T-helper 2 cell (primary cell): ENCODE measurements at places on chromosomes 4 and X.

DNA sequence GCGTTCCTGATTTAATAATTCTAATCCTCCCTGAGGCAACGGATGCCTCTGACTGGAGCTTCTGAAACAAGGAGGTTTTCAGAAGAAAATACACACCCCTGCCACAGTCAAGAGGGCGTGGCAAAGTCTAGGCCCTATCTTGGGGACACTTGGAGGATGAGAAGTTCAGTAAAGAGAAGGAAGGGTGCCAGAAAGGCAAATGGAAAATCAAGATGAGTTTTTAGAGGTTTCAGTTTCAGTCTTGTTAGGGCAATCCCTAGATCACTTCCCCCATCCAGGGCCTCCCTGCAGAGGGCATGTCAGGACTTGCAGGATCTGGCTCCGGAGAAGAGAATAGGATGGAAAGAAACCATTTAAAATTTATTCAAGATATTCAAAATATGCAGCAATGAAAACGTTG lies 28.5 kb upstream of the FGF2 start:
- DNase-seq: no peak

GRCh38 chr4:1639299-1639868 lies 44.7 kb downstream of the FAM53A start:
- no peak for DNase-seq

DNA sequence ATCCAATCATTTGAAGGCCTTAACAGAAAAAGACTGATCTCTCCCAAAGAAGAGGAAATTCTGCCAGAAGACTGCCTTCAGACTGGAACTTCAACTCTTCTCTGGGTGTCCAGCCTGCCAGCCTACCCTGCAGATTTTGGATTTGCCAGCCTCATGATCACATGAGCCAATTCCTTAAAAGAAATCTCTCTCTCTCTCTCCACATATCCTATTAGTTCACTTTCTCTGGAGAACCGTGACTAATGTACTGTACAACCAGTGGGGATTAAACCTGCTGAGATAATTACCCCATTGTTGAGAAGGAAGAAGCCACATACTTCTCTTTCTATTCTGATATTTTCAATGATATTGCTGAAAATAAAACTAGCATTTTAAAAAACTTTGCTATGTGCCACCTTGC lies 711.3 kb upstream of the AMOT start:
- no peak for DNase-seq

GRCh38 chrX:20091499-20091898 lies 25.2 kb downstream of the MAP7D2 start:
- DNase-seq: no peak

GRCh38 chr4:22237155-22237751 lies 278.6 kb downstream of the ADGRA3 start:
- DNase-seq: peak; percentile 3

DNA sequence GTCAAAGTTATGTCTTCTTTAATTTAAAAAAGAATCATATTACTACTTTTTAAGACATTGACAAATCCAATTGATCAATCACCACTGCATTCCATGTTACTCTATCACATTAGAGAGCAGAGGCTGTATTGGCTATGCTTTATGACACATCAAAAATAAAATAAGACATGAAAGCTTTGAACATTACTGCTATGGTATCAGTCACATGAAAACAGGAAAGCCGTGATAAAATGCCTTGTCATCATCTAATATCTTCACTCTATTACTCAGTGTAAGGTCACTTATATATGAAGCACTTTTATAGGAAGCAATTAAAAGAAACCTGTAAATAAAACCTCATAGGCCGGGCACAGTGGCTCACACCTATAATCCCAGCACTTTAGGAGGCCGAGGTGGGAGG lies 27.7 kb upstream of the CEP135 start:
- no peak for DNase-seq

DNA sequence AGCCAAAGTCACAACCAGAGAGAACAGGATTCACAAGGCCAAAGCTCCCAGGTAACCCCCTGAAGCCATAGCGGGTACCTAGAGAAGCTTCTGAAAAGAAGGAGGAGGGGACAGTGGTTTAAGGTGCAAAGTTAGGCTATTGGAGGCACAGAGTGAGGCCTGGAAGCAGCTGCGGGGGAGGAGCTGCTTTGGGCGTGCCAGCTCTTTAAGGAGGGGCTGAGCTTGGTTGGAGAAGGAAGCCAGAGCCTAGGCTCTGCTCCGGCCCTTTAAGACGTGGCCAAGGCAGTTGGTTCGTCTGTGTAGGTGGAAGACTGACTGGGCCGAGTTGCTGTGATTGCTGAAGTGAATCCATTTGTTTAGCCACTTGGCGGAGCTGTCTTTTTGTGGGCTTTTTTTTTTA lies 1.5 kb downstream of the KLF8 start:
- DNase-seq: no peak

GRCh38 chr4:41561244-41561643 lies 23.3 kb downstream of the LIMCH1 start:
- no peak for DNase-seq

DNA sequence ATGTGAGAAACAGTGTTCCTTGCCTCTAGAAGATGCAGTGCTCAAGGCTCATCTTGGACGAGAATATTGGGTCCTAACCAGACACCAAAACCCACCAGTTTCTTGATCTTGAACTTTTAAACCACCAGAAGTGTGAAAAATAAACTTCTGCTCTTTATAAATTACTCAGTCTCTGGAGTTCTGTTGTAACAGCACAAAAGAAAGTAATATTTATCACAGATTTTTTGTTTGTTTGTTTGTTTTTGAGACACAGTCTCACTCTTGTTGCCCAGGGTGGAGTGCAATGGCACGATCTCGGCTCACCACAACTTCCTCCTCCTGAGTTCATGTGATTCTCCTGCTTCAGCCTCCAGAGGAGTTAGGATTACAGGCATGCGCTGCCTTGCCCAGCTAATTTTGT lies 371.1 kb upstream of the NDST4 start:
- DNase-seq: no peak

- no peak for DNase-seq
Observed at GRCh38 chrX:40542208-40542607, 38.6 kb upstream of the ATP6AP2 start.

DNA sequence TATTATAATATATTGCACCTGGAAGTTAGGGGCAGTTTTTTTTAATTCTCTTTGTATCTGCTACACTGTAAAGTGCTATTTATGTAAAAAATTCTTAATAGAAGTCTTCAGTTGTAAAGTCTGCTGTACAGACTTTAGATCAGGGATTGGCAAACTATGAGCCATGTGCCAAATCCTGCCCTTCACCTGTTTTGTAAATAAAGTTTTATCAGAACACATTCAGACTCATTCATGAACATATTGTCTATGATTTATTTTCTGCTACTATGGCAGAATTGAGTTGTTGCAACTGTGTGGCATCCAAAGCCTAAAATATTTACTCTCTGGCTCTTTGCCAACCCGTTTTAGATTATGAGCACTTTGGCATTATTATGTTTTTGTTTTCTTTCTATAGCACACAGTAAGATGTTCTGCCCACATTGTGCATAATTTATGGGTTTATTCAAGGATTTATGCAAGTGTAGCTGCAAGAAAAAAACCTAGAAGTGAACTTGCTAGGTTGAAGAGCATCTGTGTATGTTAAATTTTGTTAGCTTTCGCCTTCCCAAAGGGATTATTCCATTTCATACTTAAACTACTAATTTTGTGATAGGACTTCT lies 56.9 kb downstream of the CLCN3 start:
- no peak for DNase-seq

DNA sequence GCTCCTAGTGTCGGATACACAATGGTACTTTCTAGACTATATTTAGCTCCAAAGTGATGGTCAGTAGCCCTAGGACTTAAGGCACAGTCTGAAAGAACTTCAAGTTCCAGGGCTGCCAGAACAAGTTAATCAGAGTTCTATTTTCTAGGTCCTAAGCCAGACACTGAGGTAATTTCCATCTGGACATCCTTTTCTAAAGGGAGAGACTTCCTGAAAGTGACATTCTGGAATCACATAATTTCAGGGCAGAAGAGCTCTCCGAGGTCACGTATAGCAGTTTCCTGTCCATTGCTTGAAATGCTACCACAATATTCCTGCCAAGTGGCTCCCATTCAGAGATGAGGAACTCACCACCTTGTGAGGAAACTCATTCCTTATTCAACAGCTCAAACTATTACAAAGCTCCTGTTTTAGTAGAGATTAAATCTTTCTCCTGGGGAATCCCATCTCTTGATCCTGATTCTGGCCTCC lies 117.9 kb downstream of the COL25A1 start:
- DNase-seq: no peak

- no peak for DNase-seq
Observed at GRCh38 chr4:96164814-96165351, 325.0 kb downstream of the PDHA2 start.

- no peak for DNase-seq
Observed at GRCh38 chrX:67543818-67544217, at the start of gene AR. AR (plus strand) TSS chrX:67544021; CDS start chrX:67545147, 1,126 bp downstream.

DNA sequence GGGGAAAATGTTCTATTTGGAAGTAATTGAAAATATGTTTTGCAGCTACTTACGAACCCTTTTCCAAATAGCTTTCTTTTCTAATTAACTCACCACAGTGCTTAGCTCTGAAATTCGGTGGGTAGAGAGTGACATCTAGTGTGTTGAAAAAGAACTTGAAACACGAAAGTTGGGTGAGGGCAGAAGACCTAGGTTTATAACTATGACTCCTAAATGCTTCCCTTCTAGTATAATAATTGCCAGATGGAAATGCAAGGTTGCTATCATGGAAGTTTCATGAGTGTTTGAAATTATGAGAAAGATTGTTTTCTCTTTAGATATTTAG lies 77.3 kb upstream of the NOCT start:
- no peak for DNase-seq

DNA sequence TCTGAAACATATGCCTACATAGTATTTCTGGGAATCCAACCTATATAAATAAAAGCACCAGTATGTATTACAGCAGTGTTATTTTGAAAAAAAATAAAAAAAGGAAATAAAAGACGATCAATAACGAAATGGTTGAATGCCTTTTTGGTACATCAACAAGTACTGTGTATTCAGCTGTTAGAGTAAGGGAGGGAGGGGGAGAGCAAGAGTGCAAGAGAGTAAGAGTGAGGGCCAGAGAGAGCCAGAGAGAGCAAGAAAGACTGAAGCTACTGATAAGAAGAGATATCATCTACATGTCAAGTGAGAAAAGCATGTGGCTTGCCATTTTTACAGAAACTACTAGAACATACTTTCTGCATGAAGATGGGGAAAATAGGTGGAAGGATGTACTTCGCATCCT lies 1.8 kb downstream of the SPIN4 start:
- DNase-seq: no peak

GRCh38 chr4:78940752-78941151 lies 1.5 kb upstream of the PAQR3 start:
- DNase-seq: no peak

GRCh38 chr4:5701971-5702370 lies 6.4 kb downstream of the EVC2 start:
- DNase-seq: no peak

DNA sequence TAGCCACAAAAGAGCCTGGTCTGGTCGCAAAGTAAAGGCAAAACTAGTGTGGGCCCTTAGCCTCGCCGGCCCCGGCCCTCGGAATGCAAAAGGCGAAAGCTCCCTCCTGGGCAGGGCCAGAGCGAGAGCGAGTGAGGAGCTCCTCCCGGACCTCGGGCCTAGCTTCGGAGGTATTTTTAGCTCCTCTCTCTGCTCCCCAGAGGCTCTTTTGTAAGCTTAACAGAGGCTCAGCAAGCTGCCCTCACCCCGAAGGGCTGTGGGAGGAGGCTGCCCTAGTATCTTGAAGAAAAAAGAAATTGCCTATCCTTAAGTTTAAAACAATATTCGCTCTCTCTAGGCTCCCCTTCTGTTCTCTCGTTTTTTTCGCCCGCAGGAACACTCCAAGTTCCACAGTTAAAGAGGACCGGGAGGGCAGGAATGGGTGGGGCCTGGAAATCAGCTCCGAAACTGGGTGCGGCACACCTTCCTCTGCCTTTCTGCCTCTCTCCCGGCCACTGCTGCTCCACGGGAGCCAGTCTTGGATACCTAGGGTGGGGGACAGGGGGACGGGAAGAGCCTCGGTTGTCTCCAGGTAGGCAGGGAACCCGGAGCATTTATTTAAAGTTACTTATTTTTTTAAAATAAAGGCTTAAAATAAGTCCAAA lies 12.1 kb downstream of the HAND2 start:
- DNase-seq: no peak

- DNase-seq: peak; percentile 41
Observed at GRCh38 chrX:119118780-119119395, 8.7 kb downstream of the KIAA1210 start.

- DNase-seq: no peak
Observed at GRCh38 chr4:77805840-77806239, 13.3 kb downstream of the CNOT6L start.

- DNase-seq: no peak
Observed at GRCh38 chr4:82515705-82516104, 46.1 kb downstream of the TMEM150C start.

DNA sequence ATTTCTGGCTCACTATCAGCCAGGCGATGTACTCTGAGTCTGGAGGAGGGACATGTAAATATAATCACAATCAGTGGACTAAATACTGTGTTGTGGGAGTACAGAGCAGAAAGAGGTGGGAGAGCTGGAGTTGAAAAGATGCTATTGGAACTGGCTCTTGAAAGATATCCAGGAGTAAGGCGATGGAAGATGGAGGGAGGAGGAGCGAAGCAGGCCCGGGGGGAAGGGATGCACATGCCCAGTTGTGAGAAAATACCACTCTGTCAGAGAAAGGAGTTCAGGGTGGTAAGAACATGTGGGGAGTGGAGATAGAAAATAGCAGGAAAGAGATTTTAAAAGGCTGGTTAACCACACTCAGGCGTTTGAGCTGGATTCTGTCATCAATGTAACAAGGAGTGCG lies 216.9 kb upstream of the ETNPPL start:
- no peak for DNase-seq

- no peak for DNase-seq
Observed at GRCh38 chr4:132026166-132026565, 1122.9 kb upstream of the PCDH10 start.
